Activated T-cell treated with anti-CD3 and anti-CD28 coated beads for 4 hours (primary cell): ENCODE measurements at places on chromosomes 12 and 14.

GRCh38 chr12:13178568-13179210, 17.8 kb upstream of the EMP1 start:
- DNase-seq, result no peak

GRCh38 chr12:48031135-48031960, 27.1 kb upstream of the COL2A1 start:
- no peak for DNase-seq

- DNase-seq, result no peak
Observed at GRCh38 chr14:48690349-48690748, 895.8 kb downstream of the RPS29 start.

- DNase-seq, result no peak
Observed at GRCh38 chr12:50626026-50626425, 121.2 kb downstream of the DIP2B start.

GRCh38 chr12:608921-609320, 54.3 kb downstream of the NINJ2 start:
- DNase-seq, result no peak

DNA sequence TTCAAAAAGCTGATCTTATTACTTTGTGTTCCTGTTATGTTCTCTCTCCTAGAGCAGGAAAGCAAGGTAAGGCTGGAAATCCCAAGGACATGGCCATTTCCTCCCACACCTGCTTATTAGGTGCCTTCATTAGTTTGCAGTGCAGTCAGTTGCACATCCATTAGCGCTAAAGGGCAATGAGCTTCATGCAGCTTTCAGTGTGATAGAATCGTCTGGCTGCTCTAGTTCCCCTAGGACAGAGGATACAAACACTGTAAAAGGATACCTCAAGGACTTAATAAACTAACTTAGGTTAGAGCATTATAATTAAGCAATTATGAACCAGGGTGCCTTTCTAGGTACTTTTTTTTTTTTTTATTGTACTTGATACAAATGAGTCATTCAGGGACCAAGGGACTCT, 21.1 kb downstream of the TMEM117 start:
- no peak for DNase-seq

DNA sequence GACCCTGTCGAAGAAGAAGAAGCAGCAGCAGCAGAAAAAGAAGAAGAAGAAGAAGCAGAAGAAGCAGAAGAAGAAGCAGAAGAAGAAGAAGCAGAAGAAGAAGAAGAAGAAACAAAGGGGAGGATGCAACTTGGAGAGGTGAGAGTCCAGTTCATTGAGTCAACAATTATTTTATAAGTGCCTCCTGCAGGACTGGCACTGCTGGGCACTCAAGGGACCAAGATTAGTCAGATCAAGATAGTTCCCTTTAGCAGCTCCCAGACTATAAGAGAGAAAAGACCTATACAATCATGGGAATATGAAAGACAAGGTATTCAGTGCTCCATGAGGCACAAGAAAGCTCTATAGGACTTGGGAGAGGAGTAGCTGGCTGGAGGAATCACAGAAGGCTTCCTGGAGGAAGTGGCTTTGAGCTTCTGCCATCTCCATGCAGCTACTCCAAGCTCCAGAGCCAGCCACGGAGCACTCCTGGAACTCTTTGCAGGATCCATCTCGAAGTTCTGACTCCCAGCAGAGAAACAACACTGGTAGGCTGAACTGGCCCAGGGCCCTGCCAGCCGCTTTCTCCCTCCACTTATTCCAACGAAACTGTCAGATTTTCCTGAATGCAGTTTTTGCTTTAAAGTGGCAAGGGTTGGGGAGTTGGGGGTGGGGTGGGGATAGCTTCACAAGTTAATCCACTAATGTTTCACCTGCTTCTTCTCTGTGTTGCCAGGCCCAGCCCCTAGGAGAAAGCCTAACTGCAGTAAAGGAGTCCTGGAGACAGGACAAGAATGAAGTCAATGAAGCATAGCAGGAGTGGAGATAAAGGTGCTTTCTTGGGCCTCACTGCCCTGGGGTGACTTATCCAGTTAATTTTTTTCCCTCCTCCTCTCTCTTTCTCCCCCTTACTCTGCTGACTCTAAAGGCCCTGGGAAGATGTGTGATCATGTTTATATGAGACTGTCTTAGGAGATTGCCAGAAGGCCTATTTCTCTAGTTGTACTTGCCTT, 140.1 kb upstream of the PARP11 start:
- no peak for DNase-seq

- no peak for DNase-seq
Observed at GRCh38 chr14:26598081-26598671, 343 bp upstream of the NOVA1 start.

DNA sequence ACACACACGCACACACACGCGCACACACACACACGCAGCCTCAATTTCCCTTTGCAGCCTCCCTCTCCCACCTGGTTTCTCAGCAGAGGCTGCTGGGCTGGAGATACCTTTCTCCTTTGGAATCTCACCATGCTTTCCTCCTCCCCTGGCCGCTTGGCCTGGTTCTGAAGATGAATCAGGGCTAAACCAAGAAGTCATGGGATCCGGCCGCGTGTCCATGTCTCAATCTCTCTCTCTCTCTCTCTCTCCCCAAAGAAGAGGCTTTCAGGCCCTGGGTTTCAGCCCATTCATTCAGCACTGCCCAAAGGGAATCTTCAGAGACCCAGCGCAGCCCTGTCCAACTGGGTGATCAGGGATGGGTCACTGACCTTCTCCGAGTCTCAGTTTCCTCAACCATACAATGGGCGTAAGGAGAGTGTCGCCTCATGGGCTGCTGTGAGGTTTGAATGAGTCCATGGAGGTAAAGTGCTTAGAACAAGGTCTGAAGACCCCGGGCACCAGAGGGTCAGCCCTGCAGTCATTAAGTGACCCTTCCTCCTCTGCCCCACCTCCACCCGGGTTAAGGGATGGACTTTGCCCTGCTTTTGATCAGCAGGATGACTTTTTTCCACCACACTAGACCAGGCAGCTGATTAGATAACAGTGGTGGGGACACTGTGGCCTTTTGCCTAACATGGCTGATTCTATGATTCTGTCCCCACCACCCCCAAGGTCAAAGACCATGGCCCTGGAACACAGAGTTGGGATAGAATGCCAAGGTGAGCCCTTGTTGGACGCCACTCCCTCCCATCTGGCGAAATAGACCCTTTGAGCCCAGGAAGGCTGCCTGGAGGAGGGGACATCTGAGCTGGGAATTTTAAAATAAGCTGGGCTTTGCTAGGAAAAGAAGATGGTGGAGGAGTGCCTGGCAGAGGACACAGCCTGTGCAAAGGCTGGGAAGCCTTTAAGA, 42.1 kb downstream of the SCARB1 start:
- no peak for DNase-seq

GRCh38 chr12:12333407-12334366, 16.4 kb downstream of the MANSC1 start:
- DNase-seq, result no peak

DNA sequence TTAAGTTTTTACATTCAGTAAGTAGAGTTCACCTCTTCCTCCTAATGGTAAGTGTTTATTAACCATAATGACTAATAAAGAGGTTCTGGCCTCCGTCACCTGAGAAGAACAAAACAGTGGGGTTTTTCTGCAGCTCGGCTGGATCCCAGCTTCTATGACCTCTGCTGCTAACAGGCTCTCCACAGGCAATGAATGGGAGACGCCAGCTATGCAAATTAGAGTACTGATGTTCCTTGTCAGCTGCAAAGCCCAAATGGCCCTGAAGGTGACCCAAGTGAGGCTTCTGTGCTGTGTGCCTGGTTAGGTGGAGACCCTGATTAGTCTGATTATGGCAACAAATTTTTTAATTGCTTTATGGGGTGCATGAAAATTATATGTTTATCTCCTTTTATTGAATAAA, 218.1 kb downstream of the APAF1 start:
- no peak for DNase-seq

- DNase-seq, result no peak
Observed at GRCh38 chr12:104583301-104583700, 126.6 kb downstream of the CHST11 start.

- no peak for DNase-seq
Observed at GRCh38 chr12:26510354-26510674, 314.9 kb downstream of the SSPN start.

- DNase-seq, result no peak
Observed at GRCh38 chr12:3527181-3527580, 36.2 kb downstream of the PRMT8 start.

GRCh38 chr14:99630202-99630601, 14.7 kb upstream of the HHIPL1 start:
- DNase-seq, result no peak

DNA sequence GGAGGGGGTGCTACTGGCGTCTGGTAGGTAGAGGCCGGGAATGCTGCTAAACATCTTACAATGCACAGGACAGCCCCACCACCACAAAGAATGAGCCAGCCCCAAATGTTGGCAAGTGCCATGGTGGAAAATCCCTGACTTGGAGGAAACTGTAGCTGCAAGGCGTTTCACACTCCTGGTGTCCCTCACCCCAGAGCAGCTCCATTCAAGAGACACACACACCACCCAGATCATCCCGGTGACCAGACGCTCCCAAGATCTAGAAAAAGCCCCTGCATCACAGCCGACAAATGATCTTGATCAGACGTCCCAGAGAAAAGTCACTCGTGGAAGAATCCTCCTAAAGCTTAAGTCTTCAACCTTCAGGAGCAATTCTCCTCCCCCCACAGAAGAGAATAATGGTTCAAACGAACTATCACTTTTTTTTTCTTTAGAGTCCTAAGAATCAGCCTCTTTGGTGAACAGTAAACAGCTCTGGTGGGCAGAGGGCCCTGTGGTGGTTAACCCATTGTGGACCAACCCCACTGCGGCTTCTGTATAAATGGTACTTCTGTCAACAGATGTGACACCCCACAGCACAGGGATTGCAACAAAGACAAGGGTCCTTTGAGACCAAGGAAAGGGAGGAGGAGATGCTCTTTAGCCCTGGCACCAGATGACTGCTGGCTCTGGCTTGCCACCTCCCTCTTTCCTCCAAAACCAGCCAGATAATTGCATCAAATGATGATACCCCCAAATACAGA, 2.7 kb downstream of the GLTP start:
- DNase-seq, result no peak

DNA sequence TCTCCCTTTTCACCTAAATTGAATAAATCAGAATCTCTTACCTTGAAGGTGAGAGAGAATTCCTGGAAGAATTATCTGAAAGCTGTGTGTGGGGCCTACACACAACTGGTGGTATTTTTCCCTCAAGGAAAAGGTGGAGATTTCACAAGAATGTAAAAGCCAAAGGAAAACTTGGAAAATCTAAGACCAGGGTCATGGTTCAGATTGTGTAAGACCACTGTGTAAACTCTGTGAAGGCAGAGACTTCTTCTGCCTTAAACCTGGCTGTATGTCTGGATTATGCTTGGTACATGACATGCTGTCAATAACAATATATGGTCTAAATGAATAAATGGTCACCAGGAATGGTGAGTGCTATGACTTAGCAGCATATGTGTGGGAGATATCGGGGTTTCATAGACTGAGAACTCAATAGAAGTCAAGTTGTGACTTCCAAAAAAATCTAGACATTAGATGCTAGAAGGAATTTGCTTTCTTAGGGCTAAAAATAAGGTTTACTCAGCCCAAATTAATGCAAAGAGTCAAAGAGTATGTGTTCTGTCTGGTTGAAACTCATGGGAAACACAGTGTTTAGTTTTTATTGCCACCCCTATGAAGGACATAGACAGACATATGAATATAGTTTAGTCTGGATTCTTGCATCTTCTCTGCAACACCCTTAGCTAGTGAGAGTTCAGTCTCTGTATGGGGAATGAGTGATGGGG, 163.7 kb downstream of the SNAPC1 start:
- DNase-seq, result no peak

GRCh38 chr14:68793734-68794129, 865 bp upstream of the ZFP36L1 start:
- no peak for DNase-seq

DNA sequence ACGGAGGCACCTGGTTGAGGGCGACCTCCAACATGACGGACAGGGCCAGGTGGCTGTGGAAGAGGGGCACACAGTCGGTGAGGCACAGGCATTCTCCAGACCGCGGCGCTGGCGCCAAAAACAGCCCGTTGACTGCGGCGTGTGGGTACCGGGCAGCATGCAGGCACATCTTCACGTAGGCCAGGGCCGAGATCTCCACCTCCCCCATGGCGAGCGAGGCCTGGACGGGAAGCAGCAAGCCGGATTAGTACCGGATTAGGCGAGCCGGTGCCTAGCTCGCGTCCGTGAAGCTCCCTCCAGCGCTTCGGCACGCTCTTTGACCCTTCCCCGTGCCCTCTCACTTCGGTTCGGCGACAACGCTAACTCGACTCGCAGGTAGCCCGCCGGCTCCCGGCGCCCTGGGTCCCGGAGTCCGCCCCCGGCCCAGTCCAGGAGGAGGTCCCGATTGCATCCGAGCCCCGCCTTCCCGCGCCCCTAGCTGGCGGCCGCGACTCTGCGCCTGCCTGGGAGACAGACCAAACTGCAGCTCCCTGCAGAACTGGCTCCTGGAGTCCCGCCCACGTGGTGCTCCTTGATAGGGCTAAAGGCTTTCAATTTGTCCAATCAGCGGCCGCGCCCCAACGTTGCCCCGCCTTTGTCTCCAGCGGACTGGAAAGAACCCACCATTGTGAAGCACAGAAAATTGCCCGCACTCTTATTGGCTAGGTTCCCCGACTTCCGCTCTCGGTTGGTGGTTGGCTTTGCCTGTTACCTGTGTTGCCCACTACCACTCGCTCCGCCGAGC, at the start of gene EMC9:
TSS of gene EMC9 (minus strand) at position 495 of the 784 bp plus-strand sequence. CDS start at position 208, 287 bp downstream.
- peak; percentile 99 for DNase-seq

GRCh38 chr12:11761869-11762567, 112.5 kb downstream of the ETV6 start:
- no peak for DNase-seq

DNA sequence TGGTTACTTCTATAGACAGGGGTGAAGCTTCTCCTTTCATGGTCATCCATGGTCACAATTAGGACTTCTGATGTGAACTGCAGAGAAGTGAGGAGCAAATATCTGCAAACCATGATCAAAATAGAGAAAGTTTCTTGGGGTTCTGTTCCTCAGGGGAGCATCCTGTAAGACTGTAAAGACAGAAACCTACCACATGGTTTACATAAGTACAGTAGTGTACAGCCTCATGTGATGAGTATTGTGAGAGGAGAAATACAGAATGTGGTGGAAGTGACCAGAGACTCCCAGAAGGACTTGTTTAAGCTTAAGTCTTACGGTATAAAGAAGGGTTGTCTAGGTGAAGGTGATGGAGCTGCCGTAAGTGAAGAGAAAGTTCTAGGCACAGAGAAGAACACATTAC, 484.7 kb downstream of the LRIG3 start:
- no peak for DNase-seq

GRCh38 chr12:46938071-46938678, 112.4 kb upstream of the SLC38A4 start:
- no peak for DNase-seq

DNA sequence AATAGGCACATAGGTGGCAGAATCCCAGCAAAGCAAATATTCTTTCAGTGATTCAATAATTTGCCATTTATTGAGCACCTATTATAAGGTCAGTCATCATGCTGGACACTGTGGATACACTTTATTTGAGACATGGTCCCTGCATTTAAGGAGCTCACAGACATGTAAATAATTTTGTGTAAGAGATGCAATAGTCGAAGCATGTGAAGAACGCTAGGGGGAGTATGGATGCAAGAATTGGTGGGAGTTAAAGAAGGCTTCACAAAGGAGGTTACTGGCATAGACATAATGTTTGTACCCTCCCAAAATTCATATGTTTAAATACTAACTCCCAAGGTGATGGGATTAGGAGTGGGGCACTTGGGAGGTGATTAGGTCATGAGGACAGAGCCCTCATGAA, 260.6 kb upstream of the GARIN6 start:
- DNase-seq, result no peak
